Ascending aorta (tissue), 2 donors: ENCODE measurements at places on chromosomes 2 and 18.

DNA sequence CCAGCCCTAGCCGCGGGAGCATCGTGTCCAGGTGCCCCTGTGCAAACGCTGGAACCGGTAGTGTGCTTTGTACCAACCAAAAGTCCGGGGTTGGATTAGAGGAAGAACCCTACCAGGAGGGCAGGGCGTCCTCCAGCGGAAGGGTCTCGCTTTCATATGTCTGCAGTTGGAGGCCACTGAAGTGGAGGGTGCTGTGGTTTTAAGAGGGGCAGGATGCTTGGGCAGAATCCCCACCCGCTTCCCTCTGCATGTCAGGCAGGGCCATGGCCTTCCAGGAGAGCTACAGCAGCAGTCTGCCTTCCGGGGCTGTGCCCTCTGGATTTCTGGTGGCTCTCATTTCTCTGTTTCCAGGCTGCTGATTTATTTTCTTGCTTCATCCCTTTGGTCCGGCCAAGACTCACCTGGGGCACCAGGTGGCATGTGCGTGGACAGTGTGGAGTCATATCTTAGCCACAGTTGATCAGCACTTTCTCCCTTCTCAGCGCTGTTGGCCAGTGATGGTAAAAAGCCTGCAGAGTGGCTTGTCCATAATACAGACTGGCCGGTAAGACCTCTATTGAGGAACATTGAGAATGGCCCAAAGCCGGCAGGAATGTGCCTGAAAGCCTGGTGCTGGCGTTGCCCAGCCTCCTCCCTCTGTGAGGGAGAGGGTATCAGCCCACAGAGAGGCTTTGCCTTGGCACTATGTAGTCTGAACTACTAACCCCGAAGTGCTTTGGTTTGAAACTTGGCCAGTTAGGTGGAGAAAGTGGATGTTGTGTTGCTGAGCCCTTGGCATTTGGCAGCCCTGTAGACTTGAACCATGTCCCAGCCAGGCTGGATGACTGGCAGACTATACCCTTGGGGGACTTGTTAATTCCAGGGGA, 1.8 kb downstream of the AGAP1 start:
- DNase-seq = no peak

GRCh38 chr18:79361766-79362522, 33.8 kb upstream of the NFATC1 start:
- no peak for DNase-seq

GRCh38 chr2:70816726-70817125, 3.7 kb downstream of the CLEC4F start:
- DNase-seq = no peak

DNA sequence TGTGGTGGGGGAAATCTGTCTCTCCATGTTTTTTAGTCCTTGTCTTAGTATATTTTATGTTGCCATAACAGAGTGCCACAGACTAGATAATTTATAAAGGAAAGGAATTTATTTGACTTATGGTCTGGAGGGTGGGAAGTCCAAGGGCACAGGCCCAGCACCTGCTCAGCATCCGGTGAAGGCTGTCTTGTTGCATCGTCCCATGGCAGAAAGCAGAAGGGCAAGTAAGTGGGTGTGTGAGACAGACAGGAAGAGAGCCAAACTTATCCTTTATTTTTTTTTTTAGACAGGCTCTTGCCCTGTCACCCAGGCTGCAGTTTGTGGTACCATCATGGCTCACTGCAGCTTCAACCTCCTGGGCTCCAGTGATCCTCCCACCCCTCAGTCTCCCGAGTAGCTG, 98.1 kb downstream of the HS1BP3 start:
- DNase-seq = no peak

- DNase-seq = no peak
Observed at GRCh38 chr2:62453955-62454354, 52.0 kb downstream of the TMEM17 start.
